Astrocyte of the spinal cord (primary cell): ENCODE measurements at places on chromosomes 2 and 18.
A peak's percentile ranks its signal among the peaks of the same experiment; 100 is the strongest.

DNA sequence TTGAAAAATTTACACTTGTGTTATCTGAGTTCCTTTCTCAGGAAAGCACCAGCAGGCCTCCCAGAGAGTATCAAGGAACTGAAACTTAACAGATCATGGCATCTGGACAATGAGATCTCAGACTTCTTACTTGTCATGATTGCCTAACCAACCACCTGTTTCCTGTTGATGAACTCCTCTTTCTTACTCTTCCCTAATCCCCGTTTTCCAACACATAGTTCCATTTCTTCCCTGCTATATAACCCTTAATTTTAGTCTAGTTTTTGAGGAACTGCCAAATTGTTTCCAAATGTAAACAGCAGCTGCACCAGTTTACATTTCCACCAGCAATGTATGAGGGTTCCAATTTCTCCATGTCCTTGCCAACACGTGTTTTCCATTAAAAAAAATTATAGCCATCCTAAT, 6.1 kb upstream of the FAM171B start:
- DNase-seq = no peak

GRCh38 chr18:22143347-22144340, 25.7 kb upstream of the GATA6 start:
- DNase-seq = no peak

DNA sequence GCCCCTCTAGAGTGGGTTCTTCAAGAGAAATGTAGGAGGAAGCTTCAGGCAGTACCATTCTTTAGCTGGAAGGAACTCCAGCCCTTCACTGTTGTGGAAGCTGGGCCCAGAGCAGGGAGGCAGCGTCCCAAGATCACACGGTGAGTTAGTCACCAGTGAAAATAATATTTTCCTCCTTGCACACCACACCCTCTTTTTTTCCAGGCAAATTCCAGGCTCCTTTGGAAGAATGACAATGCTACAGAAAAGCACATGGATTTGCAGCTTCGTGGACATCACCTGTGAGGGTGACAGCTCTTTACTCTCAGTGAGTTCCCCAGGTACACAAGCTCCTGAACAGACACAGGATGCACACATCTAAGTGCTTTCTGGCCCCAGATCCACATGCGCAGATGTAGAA, 157.1 kb downstream of the COL6A3 start:
- peak; percentile 65 for DNase-seq

- DNase-seq = peak; percentile 56
Measured at GRCh38 chr2:47058003-47058931, 96.8 kb downstream of the STPG4 start.

- DNase-seq = no peak
Measured at GRCh38 chr2:20953146-20953824, 90.6 kb downstream of the APOB start.

GRCh38 chr2:199471443-199472057, 13.8 kb upstream of the SATB2 start:
- peak; percentile 57 for DNase-seq

GRCh38 chr2:68946117-68946516, 6.6 kb downstream of the GKN2 start:
- no peak for DNase-seq

- DNase-seq = no peak
Measured at GRCh38 chr2:72205504-72205881, 57.8 kb upstream of the CYP26B1 start.

DNA sequence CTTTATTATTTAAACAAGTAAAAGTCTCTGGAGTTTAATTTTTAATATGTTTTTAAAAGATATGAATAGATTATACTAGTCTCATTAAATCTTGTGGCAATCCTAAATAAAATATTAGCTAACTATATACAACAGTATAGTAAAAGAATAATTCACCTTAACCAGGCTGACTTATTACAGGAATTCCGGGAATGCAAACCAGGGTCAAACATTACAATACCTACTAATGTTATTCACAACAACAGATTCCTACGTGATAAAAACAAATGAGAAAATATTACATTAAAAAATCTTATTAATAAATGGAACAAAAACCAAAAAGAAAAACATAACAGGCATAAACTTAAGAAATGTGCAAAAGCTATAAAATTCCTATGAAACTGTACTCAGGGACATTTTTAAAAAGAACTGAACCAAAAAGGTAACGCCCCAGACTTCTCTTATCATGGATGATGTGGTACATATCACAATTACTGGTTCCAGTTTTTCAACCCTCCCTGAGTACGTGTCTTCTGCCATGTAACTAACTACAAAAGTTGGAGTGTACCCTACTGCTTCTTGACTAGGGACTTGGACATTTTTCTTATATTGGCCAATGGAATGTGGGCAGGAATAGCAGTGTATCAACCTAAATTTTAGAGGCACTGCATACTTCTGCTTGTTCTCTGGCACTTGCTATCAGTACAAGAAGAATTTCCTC, 20.2 kb downstream of the TTC21B start:
- DNase-seq = no peak

DNA sequence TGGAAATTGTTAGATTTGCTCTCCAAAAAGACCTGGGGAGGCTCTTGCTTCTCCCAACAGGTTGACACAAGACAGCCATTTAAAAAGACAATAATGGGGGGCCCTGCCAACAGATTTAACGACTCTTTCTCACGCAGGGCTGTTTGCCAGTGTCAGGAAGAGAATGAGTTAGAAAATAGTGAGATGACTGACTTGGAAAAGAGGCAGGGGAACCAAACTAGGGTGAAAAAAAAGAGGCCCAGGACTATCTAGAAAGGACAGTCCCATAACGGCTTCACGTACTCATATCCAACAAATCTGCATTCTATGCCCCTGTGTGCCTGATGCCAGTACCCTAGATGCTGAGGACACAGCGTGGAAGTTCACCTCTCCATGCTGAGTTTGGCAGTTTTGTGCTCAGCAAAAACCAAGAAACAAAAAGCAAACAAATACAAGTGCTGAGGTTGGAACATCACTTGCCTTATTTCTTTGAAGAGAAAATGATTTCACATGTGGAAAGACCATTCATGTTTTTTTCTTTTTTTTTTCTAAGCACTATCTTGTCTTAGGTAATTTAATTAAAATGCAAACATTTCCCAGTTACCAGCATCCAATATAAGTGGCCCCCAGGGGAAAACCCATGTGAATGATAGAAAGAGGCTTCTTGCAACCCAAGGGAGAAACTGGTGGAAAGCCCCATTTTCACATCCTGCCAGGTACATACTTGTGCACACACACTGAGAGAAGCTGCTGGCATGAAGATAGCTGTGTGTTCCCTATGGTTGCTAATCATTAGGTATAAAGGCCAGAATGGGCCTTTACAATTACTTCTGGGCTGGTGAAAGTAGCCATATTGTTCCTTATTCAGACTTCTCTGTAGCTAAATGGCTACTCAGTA, 10.6 kb upstream of the WIPF1 start:
- DNase-seq = no peak

DNA sequence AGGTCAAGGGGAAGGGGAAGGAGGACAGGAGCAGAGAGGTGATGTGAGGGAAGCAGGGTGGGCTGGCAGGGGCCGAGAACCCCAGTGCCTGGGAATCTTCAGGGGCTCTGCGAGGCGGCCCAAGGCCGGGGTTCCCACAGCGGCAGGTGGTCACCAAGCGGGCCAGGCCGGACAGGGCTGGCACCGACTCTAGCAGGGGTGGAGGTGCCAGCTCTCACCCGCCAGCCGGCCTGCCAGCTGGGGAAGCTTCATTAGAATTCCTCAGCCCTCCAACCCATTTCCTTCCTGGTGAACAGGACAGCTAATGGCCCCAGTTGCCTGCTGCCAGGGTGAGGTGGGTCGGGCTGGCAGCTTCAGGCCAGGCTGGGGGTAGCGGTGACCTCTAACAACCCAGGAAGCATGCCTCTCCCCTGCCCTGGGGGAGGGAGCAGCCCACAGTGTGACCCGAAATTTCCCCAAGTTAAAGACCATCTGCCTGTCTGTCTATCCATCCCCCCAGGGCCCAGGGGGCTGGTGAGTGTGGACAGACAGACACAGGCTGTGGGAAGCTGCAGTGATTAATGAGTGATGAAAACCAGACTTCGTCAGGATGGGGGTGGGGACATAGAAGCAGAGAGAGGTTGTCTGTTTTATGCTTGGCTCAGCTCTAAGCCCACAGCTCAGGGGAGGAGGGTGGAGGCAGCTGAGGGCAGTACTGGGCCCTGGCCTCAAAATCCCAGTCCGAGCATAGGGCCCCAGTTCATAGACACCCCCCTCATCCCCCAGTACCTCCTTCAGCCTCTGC, 144.1 kb downstream of the ZFP36L2 start:
- peak; percentile 76 for DNase-seq

DNA sequence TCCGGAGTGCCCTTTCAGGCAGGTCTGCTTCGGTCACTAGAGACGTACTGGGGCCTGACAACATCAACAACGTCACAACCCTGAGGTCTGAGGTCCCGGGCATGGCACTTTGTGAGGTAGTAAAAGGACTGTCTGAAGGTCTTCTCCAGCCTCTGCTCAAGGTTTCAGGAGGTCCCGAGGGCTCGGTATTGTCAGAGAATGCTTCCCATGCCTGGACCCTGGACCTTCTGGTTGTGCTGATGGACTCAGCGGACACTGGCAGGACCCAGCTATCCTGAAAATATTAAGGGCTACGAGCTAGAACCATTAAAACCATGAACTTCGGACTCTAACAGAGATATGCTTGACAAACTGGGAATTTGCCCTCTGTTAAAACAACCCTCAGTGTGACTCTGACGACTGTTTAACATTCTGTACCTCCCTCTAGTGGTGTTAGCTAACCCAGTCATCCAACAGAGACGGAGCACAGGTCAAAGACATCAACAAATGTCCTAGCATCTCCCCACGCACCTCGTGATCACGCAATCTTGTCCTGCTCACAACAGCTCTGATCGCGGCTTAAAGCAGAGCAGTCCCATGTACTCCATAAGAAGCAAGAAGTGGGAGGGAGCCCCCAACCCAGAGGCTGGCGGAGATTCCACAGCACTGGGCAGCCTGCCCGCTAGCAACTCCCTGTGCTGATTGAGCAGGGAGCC, 96.5 kb downstream of the CCDC93 start:
- no peak for DNase-seq

GRCh38 chr2:9813312-9814128, 29.8 kb upstream of the TAF1B start:
- peak; percentile 48 for DNase-seq

DNA sequence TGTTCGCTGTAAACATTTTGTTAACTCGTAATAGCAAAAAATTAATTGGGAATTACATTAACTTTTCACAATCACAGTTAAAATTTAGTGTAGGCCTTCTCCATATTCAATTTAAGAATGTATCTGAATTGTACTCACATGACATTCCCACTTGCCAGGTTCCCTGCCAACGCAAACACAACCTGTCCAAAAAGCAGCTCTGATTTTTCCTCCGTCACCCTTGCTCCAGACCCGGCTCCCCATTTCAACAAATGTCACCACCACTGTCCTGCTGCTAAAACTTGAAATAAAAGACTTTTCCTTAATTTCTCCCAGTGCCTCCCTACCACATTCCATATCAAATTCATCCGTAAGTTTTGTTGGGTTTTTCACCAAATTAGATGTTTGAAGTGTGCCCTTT, 120.3 kb downstream of the PIEZO2 start:
- no peak for DNase-seq

DNA sequence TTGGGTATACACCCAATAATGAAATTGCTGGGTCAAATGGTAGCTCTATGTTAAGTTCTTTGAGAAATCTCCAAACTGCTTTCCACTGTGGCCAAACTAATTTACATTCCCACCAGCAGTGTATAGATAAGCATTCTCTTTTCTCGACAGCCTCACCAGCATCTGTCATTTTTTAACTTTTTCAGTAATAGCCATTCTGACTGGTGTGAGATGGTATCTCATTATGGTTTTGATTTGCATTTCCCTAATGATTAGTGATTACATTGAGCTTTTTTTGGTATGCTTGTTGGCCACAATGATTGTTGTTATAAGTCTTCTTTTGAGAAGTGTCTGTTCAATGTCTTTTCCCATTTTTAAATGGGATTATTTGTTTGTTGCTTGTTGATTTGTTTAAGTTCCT, 50.4 kb upstream of the EPAS1 start:
- no peak for DNase-seq

GRCh38 chr2:190835303-190835930, 45.2 kb upstream of the GLS start:
- peak; percentile 91 for DNase-seq

- DNase-seq = no peak
Measured at GRCh38 chr2:44844651-44845270, 96.7 kb upstream of the SIX3 start.

DNA sequence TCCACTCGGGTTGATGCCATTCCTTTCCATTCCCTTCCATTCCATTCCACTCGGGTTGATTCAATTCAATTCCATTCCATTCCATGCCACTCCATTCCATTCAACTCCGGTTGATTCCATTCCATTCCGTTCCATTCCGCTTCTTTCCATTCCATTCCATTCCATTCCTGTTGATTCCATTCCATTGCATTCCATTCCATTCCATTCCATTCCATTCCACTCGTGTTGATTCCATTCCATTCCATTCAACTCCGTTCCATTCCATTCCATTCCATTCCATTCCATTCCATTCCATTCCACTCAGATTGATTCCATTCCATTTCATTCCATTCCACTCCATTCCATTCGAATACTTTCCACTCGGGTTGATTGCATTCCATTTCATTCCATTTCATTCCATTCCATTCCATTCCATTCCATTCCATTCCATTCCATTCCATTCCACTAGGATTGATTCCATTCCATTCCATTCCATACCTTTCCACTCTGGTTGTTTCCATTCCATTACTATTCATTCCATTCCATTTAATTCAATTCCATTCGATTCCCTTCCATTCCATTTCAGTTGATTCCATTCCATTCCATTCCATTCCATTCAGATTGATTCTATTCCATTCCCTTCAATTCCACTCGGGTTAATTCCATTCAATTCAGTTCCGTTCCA, 1141.8 kb downstream of the RPIA start:
- DNase-seq = no peak

GRCh38 chr18:35174093-35174731, 66.6 kb upstream of the ZNF397 start:
- DNase-seq = no peak

- peak; percentile 14 for DNase-seq
Measured at GRCh38 chr18:9536354-9537152, 61.2 kb downstream of the RALBP1 start.

DNA sequence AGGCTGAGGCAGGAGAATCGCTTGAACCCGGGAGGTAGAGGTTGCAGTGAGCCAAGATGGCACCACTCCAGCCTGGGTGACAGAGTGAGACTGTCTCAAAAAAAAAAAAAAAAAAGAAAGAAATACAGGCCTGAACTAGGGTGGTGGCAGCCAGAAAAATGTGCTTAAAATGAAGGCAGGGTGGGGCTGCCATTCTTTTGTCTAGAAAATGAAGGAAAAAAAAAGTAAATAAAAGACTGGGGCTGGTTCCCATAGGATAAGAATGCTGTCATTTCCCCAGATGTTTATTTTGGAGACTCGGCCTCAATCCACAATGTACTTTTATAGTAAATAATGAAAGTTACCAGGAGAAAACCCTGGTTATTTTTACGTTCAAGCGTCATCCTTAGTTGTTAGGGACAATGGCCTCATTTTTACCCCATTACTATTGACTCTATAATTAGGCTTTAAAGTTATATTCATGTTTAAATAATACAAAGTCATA, 58.9 kb downstream of the ATP8B1 start:
- DNase-seq = peak; percentile 57
